CD4-positive, alpha-beta T cell treated with Interleukin-10 for 1 hour (primary cell): ENCODE measurements at places on chromosomes 6 and 20.

GRCh38 chr6:30614044-30614842 lies 2.8 kb downstream of the PPP1R10 start:
- DNase-seq = peak; percentile 42

DNA sequence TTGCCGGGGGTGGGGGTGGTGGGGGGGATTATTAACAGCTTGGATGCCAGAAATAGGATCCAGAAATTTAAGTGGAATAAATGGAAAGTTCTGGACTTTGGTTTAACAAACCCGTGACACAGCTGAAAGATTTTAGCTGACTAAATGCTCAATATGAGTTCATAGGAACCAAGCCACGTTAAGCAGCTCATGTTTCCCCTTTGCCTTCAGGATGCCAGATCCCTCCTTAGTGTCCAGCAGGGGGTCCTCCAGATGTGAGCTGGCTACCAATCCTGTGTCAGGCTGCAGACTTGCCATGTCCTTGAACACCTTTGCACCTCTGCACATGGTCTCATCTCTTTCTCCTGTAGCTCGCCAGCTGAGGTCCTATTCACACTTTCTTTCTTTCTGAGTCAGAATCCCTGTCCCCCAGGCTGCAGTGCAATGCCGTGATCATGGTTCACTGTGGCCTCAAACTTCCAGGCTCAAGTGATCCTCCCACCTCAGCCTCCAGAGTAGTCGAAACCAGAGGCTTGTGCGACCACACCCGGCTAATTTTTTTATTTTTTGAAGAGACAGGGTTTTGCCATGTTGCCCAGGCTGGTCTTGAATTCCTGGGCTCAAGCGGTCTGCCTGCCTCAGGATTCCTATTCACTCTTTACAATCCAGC lies 133.3 kb upstream of the ARMC2 start:
- DNase-seq = no peak

- no peak for DNase-seq
These were observed 120.2 kb downstream of the GMDS start for GRCh38 chr6:2125158-2125557.

DNA sequence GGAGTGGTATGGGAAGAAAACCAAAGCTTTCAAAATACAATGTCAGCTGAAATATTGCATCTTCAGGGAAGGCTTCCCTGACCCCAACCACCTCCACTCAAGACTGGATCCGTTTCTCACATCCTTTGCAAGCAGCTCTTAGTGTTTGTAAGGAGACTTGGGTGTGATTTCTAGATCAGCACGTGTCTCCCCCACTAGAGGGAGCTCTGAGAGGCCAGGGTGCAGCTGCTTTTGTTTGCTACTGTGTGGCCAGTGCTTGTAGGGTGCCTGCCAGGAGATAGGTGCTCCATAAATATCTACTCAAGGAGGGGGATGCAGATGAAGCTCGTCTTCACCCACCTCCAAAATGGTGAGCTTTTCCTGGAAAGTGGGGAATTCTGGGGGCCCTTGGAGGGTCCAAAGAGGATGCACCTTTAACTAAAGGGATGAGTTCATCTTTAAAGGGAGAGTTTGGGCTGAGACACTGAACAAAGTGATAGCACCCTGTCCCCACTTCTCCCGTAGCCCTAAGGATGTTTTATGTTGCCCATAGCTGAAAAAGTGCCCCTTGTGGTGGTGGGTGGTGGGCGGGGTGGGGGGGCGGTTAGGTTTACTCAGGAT lies 52.6 kb upstream of the MAFB start:
- peak; percentile 47 for DNase-seq

DNA sequence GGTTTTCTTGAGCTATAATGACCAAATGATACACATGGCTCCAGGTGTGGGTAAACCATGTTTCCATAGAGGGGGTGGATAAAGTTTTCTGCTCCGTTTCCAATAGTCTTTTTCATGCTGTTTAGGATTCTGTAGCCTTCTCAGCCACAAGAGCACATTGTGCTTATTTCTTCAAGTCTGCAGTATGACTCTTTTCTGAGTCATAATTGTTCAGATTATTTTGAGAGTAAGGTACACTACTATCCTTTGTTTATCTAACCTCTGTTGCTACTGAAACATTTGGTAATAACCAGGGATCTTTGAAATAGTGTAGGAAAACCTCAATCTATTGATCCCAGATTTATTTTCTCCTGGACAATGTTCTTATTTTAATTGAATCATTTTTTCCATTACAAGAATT lies 247.9 kb upstream of the BMP2 start:
- no peak for DNase-seq

- DNase-seq = no peak
These were observed 1.1 kb upstream of the CD109 start for GRCh38 chr6:73694711-73695411.

DNA sequence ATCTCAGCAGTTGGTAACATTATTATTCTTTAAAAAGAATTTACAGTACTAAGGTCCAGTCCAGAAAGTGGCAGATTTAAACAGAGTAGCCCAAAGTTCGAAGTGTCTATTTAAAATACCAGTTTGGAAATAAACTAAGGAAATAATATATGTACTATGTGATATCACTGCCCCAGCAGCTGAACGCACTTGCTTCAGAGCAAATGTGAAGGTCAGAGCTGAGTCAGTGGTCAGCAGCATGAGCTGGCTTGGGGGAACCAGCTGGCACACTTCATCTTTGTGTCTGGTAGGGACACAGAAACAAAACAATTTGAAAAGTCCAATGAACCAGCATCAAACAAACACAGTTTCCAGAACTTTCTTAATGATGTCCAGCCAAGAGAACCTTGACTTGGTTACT lies 15.4 kb downstream of the TMEM14B start:
- DNase-seq = no peak

DNA sequence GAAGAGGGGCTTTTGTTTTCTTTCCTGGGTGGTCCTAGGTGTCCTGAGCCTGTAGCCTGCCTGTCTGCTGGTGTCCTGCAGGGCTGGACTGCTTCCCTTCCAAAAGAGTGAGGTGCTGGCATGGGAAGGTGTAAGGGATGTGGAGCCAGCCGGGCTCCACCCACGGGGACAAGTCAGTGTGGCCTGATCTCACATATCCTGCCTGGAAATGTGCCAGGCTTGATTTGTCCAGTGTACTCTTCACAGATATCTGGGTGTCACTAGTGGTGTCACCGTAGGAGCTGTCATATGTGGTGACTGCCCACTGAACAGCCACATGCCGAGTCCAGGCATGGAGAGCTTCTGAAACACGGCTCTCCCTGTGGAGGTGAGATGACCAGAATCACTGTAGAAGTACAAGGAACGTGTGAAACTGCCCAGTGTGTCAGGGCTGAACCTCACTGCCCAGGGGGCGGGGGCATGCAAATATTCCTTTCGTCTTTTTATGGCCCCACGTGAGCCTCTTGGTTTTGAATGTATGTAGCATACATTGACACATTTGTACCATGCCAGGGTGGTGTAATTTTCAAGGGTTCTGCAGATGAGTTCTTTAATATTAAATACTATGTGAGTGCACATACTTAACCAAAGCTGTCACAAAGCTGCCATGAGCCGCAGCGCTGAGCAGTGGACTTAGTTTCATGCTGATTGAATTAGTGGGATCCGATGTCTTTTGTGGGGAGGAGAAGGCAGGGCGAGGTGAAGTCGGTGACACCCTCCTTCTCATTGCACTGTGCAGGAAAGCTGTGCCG lies 55.8 kb downstream of the CDH4 start:
- no peak for DNase-seq

DNA sequence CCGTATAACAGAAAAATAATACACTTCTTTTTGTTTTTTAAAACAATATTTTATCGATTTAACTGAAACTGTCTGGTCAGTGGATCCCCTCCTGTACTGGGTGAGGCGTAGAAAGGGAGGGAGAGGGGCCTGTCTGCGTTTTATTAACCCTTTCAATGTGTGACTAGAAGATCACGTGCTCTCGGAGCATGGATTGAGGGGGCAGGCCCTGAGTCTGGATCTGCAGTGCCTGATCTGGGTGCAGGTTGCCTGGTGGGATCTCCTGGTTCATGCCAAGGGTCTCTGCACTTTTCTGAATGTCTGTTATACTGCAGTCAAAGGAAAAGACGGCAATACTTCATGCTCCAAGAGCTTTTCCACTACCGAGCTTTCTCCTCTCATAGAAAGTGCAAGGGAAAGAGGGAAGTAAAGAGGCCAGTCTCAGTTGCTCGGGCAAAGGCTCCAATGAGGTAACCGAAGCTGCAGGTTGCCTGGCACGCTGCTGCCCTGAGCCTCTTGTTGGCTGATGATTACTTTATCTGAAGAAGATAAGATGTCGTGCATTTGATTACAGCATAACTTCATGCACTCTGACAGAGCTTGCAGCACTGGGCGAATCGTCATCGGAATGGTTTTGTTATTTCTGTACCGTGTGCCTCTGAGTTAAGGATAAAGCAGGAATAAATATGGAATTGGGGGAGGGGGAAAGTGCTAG lies 167.5 kb upstream of the PMEPA1 start:
- DNase-seq = no peak

DNA sequence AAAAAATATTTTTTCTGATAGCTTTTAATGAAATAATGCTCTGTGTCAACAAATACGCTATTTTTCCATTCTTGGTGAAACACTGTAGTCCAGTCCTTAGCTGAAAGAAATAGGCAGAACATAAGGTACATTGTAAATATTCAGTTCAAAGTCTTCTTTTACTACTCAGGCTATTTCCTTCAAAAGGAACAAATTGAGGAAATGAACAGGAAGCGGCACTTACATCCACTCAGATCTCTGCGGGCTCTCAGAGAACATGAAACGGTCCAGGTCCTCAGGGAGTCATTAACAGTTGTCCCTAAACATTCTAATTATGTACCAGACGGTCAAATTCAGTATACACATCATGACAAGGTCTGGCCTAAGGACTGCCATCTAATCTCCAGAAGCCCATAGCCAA lies 212.6 kb downstream of the KIF16B start:
- DNase-seq = no peak

DNA sequence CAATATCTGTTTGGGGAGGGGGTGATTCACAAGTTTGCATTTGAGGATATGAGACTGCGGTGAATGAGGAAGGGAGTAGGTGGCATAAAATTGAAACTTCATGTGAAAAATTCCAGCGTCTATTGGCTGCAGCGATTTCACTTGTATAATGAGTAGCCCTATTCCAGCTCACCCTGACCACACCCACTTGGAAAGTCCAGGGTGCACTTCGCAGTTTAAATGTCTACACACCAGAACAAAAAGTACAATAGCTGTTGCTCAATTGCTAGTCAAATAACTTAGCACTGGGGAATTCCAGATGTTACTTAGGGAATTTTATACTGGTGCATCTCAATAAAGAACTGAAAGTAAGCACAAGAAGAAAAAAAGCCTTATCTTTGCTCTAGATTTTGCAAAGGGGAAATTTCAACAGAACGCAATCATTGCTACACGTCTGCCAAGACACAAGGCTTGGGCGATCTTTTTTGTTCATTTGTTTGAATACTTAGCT lies 6.3 kb downstream of the TNFAIP3 start:
- DNase-seq = peak; percentile 88

DNA sequence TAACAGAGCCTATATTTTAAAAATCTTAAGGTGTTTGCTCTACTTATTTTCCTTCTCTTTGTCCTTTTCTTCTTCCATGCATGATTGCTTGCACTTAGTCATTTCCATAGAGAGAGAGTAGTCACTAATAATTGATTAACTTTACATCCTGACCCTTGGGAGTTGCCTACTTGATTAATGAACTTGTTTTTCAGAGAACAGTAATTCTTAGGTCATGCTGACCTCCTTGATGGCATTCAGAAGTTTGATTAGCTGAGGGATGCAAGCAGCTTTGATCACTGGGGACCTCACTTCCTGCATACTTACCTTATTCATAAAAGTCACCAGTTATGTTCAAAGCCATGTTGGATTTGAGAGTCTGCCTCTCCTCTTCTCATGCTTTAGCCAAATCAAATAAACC lies 715.6 kb upstream of the ID4 start:
- DNase-seq = no peak

DNA sequence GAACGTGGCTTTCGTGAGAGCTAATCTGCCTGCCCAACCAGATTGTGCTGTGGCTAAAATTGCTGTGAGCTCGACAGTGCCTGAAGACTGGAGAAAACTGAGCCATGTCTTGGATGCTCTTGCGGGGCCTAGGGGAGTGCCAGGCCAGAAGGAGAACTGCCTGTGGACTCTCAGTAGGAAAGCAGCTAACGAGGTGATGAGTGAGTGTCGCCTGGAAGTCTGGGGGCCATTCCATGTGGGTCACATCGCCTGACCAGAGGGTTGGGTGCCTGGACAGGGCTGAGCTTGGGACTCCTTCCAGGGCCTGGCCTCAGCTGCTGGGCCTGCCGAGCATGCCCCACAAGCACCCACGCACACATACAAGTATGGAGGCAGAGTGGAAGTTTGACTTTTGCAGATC lies 166.5 kb downstream of the VEGFA start:
- no peak for DNase-seq

DNA sequence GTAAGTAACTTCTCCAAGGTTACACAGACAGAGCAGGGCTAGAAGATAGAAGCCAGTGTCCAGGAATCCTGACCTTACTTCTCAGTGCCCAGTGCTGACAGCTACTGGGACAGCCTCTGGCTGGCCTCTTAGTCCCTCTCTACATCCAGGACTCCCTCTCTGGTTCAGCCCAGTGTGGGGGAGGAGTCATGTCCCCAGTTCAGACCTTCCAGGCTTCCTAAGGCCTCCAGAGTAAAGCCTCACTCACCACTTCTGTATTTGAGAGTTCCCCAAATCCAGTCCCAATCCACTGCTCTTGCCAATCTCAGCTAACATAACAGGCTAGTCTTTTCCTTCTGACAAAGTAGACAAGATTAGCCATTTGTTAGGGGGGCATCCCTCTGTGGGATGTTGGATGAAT lies 36.9 kb upstream of the EPB41L1 start:
- no peak for DNase-seq

DNA sequence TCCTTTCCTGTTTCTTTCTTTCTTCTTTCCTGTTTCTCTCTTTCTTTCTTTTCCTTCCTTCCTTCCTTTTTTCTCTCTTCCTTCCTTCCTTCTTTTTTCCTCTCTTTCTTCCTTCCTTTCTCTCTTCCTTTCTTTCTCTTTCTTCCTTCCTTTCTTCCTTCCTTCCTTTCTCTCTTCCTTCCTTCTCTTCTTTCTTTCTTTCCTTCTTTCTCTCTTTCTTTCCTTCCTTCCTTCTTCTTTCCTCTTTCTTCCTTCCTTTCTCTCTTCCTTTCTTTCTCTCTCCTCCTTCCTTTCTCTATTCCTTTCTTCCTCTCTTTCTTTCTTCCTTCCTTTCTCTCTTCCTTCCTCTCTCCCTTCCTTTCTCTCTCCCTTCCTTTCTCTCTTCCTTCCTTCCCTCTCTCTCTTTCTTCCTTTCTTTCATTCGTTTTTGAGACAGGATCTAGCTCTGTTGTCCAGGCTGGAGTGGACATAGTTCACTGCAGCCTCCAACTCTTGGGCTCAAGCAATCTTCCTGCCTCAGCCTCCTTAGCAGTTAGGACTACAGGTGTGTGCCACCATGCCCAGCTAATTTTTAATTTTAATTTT lies 170.8 kb upstream of the GMDS start:
- no peak for DNase-seq

DNA sequence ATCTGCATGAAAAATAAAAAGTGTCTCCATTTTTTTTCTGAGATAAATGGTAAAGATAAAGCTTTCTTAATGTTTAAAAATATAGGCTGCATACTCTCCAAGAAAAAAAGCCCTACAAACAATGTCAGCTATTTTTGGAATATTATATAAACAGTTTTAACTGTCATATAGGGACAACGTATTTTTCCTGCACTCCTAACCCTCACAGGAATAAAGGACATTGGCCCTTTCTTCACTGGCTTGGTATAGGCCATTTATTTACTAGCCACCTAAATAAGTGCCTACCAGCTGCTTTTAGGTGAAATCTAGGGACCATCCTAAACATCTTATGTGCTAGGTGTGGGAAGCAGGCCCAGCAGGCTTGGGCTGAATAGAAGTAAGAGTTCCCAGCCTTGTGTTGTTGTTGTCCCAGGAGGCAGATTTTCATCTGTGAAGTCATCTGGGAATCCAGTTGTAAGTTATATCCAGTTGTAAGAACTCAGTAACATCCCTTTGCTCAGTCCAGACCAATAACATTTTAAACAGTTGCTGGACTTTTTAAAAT lies 21.3 kb downstream of the FOXO3 start:
- DNase-seq = no peak
